ENCODE measurements at places on chromosomes 4 and X. TPM values are rescaled to one million over a fixed set of nuclear protein-coding genes. Genes with fewer than 3 reads are reported as not detected.

DNA sequence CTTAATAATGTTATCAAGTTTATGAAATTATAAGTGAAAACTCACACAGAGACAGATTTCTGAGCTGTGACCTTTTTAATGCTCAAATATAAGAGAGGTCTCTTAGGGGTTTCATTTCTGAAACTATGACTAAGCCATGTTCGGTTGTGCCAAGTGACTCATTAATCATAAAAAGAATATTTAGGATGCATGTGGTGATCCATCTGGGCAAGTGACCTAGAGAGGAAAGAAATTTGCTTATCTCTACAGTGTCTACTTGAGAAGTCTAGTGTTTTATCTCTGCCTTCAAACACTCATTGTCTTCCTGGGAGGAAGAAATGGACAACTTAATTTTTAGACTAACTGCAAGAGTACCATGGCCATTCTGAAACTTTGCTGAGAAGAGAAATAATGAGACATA is 545.3 kb upstream of the GRID2 start:
- DNase-seq = no peak

FRMD7 gene
- polyA plus RNA-seq = 1.3 TPM

H2BW2 gene
- 1.6 TPM for polyA plus RNA-seq

GAGE12H gene
- polyA plus RNA-seq = not detected

- DNase-seq = no peak
These were observed 400.1 kb downstream of the FAT4 start for GRCh38 chr4:125714845-125715244.

GRCh38 chr4:84954982-84955567 is 11.4 kb downstream of the WDFY3 start:
- DNase-seq = no peak

DNA sequence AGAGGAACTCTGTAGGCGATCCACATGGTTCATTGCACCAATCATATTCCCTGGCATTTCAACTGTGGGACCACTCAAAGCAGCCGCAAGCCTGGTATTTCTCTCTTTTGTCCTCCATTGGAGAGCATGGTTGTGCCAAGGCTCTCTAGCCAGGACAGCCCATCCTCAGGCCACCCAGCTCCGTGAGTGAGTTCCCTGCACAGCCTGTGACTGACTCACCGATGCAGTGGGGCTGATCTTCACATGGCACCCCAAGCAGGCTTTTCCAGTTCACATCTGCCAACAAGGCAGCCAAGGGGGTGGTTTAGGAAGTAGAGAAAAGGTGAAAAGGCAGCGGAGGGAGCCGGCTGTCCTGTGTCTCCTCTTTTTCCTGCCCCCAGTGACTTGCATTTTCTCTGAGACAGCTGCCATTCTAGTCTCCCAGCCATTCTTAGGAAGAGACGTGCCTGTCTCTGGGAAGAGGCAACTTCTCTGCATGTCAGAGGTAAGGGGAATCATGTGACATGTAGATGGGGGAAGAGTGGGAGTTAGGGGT is 69.2 kb downstream of the MID1IP1 start:
- no peak for DNase-seq

Data from left kidney (tissue), 8 donors.